ENCODE measurements at places on chromosomes 4 and X.
A peak's percentile ranks its signal among the peaks of the same experiment; 100 is the strongest.

GRCh38 chr4:2948895-2949781 is 14.1 kb downstream of the NOP14 start:
- DNase-seq = no peak

GRCh38 chrX:50913520-50913919 is 3.0 kb downstream of the BMP15 start:
- DNase-seq = no peak

GRCh38 chr4:42855779-42856178 is 36.7 kb upstream of the GRXCR1 start:
- DNase-seq = no peak

DNA sequence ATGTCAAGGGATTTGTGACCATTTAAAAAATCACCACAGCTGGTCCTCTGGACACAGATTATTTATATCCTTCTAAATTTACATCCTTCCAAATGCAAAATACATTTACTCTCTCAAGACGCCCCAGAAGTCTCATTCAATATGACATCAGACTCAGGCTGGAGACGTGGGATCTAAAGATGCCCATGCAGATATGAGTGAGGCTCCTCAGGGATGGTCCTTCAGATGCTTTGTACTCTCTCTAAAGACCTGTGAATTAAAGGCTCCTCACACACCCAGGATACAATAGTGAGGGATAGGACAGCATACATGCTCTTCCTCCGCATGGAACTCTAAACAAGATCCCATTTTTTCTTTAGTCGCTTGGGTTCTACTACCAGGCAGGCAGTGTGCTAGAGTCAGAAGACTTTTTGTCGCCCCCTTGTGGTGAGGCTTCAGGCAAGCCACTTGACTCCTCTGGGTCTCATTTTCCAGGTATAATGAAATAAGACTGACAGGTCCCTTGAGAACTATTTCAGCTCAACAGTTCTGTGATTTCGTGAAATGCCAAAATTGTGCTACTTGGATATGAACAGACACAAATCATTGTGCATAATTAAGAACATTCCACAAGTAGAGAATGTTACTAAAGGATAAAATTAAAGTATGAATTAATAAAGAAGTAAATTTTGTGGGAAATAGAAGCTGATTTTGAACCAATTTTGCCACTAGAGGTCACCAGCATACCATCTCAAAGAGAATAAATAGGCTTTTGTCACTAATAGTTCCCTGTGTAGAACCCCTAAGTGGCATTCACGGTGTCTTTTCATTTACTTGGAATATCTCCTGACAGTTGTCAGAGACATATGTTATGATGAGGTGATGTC is 13.7 kb upstream of the SCOC start:
- peak; percentile 50 for DNase-seq

DNA sequence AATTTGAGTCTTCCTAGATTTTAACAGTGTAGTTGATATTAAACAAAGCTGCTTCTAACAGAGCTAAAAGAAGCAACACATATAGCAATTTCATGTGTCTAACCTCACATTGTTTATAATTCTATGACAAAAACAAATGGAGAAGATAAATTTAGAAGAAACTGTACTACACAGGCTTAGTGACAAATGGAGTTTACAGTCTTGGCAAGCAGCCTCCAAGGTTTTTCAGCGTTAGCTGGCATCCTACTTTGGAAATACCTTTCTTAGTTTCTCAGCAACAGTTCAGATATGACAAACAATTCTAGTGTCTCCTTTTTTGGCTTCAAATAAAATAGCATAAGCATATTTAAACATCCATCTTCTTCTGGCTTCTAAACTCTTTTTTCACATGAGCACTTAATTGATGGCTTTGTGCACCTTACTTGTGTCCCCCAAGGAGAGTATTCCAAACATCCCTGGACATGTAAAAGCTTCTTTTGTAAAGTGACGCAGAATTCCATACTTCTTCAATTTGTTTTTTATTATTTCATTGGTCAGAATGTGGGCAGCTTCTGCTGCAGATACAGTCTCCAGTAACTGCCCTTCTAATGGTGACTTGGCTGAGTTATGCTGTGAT is 249.8 kb downstream of the ANTXR2 start:
- DNase-seq = no peak

GRCh38 chrX:110003167-110004156 is 548 bp downstream of the TMEM164 start:
- DNase-seq = no peak

Data from activated CD4-positive, alpha-beta T cell treated with anti-CD3 and anti-CD28 coated beads, Interleukin-2, amount 50 U/mL, for 24 hours (primary cell).